ENCODE measurements at places on chromosomes 13 and 19. TPM values are rescaled to one million over a fixed set of nuclear protein-coding genes. Genes with fewer than 3 reads are reported as not detected.
A peak's percentile ranks its signal among the peaks of the same experiment; 100 is the strongest.

The CABP5 gene
- total RNA-seq, result not detected

DNA sequence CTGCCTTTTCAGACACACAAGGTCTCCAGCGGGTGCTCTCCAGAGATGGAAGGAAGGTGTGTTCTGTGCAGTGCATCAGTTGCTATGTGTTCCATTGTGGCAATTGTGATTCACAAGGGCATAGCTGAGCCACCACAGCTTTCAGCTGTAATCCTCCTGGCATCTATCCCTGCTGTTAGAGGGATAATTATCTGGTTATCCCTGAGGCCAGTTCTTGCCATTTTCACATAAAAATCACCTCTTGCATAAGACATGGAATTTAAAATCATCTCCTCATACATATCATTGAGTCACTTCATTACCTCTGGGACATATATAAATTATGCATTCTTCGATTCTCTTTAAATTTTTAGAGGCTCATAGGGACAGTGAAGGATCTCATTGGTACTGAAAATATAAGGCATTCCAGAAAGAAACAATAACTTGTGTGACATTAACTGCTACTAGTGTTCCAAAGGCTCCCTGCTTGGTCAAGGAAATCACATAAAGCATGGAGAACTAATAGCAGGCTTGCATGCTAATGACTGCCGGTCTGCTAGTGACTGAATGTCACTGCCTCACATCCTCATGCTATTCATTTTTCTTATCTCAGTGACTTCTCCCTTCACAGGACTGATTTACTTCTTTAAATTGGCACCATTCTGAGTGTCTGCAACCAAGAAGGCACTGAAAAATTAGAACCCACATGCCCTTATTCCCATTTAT lies 214.0 kb downstream of the ENOX1 start:
- no peaks in the 10 kb centered on the region for H3K4me1 ChIP-seq
- no peak overlapping the region for H3K27ac ChIP-seq
- no peaks in the 10 kb centered on the region for H3K27me3 ChIP-seq
- H3K36me3 ChIP-seq, result no peaks in the 10 kb centered on the region

The CBY2 gene
- total RNA-seq, result not detected

The PTPRH gene
- 0.39 TPM for total RNA-seq

The ITPKC gene
- 23.7 TPM for total RNA-seq

DNA sequence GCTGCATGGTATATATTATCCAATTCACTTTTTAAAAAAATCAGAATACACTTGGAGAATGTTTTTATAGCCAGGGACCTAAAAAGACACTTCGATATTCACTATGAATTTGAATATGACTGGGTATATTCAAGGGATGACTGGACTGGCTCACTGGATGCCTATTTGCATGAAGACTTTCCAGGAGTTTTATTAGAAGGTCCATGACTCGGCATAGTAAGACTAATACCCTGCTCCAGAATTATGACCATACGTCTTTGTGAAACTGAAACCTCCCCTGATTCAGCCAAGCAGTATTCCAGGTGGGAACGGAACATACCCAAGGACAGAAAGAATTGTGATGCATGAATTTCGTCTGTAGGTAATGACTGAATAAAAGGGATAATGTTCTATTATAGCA lies 3.9 kb upstream of the FAM216B start:
- H3K27ac ChIP-seq, result no peak overlapping the region
- DNase-seq, result no peak
- no peaks in the 10 kb centered on the region for H3K4me1 ChIP-seq
- H3K27me3 ChIP-seq, result no peaks in the 10 kb centered on the region

DNA sequence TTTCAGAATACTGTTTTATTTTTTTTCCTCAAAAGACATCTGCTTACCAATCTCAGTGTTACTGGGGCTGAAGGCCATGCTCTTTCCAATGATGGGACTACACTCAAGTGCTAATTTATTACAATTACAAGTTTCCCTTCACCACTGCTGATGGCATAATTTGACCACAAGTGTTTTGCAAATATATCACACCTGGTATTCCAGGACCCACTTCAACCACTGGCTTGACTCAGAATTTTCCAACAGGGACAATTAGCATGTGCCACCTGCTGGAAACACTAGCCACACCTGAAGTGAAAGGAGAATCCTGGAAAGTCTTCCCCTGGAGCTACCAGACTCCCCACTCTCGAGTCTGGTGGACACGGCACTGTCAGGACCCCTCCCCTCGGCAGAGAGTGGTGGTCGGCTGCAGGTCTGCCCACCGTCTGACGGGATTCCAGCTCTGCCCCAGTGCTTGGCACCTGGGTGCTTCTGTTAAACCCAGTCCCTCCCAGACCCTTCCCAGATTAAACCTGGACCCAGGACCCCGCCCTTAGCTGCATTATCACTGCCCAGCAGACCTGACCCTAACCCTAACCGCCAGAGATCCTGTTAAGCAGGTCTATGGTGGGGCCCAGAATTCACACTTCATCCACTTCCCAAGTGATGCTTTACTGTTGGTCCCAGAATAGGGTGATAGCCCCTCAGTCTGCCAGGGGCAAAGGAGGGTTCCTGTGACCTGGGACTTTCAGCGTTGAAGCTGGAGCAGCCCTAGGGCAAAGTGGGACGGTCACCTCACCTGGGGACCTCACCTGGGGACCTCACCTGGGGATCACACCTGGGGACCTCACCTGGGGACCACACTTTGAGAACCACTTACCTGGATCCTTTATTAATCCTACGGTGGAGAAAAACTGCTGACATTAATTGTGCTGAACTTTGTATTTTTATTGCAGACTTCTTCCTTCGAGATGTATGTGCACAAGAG lies 17.6 kb upstream of the RASA3 start:
- peaks cover 10% of the 10 kb centered on the region for H3K4me1 ChIP-seq
- DNase-seq, result no peak
- no peaks in the 10 kb centered on the region for H3K27me3 ChIP-seq
- H3K27ac ChIP-seq, result no peak overlapping the region
- no peak overlapping the region for H3K4me3 ChIP-seq

GRCh38 chr13:107865643-107866031 lies 349.7 kb downstream of the LIG4 start:
- H3K27me3 ChIP-seq, result peaks cover 56% of the 10 kb centered on the region
- peak overlapping the region; percentile 35 for H3K4me3 ChIP-seq
- no peaks in the 10 kb centered on the region for H3K36me3 ChIP-seq

The ZNF709 gene
- 0.52 TPM for total RNA-seq

- H3K27ac ChIP-seq, result no peak overlapping the region
- H3K4me3 ChIP-seq, result no peak overlapping the region
- H3K27me3 ChIP-seq, result no peaks in the 10 kb centered on the region
- no peak for DNase-seq
- H3K4me1 ChIP-seq, result no peaks in the 10 kb centered on the region
These were observed 50.3 kb upstream of the ANKRD10 start for GRCh38 chr13:110965038-110965754.

- no peak overlapping the region for H3K27ac ChIP-seq
- no peak overlapping the region for H3K4me3 ChIP-seq
- no peak for DNase-seq
- H3K27me3 ChIP-seq, result no peaks in the 10 kb centered on the region
These were observed 418.1 kb upstream of the ARGLU1 start for GRCh38 chr13:106986033-106986484.
